Fibroblast of villous mesenchyme (primary cell): ENCODE measurements at places on chromosomes 2 and 18.

DNA sequence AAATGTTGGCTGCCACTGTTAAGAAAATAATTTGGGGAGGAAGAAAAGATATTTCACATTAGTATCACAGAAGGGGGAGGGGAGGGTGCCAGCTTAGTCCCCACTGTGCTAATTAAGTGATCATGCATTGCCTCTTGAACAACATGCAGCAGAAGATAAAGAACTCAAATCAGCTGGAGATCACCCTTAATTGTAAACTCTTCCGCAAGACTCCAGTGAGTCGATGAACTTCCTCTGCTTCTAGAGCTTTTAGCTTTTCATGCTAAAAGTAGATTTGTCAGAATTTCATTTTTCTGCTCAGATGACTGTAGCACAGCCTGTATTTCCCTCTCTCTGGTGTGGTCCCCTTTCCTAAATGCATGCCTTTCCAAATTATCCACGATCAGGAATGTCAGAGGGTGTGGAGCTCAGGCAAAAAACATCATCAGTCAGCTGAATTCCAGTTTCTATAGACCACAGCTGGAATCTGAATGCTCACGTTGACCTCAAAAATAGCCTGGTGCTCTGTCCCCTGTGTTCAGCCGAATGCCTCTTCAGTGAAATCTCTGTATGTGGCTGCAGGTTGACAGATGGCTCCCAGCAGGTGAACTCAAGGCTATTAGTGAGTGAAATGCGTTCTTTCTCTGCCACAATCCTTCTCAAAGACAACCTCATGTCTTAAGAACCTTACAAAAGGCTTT is 156.8 kb upstream of the UNC80 start:
- DNase-seq, result no peak

DNA sequence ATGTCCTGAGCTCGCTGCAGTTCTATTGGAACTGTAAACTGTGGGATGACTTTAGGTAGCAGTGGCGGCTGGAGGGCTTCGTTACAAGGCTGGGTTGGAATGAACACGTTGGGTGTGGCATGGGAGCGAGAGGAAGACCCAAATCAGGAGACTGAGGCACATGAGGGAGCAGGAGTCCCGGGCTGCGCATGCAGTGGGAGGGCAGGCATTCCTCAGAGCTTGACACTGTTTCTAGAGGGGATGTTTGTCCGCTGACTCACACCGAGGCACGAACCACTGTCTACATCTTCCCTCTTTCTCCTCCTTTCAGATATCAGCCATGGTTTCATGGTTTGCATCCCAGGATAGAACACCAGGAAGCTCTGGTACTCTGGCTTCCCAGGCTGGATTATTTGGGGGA is 40.6 kb upstream of the LAMA1 start:
- peak; percentile 53 for DNase-seq

- DNase-seq, result no peak
Observed at GRCh38 chr2:14749884-14750283, 117.4 kb downstream of the LRATD1 start.

- peak; percentile 56 for DNase-seq
Observed at GRCh38 chr2:234606896-234607295, 110.0 kb upstream of the ARL4C start.

DNA sequence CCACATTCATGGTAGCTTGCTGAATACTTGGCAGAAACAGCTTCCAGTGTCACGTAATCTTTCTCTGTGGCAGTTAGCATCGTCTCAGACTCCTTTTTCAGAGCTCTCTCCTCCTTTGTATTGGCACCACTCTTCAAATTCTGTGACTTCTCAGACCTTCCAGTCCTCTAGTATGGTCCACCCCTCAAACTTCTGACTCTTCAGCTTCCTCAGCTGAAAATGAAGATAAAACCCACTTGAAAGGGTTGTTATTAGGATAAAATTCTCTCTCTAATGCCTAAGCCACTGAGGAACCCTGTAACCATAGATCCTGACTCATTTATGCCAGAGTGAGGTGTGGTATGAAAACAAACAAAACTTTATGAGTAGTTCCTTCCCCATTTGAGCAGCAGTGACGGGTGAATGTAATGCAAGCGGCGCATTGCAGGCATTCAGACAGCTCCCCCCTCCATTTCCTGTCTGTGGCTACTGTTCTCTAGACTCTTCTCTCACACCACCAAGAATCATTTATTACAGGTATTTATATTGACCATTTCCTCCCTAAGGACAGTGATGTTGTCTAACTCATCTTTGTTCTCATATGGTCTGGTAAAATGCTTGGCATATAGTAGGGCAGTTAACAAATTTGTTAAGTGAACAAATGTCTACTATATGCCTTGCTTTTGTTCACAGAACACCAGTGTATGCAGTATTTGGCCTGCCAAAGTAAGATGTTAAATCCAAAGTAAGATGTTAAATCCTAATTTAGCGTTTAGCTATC is 35.3 kb downstream of the GALNT1 start:
- peak; percentile 93 for DNase-seq

- DNase-seq, result no peak
Observed at GRCh38 chr18:26654616-26655524, 106.5 kb upstream of the KCTD1 start.

- DNase-seq, result no peak
Observed at GRCh38 chr2:16170675-16171424, 230.5 kb downstream of the MYCN start.

GRCh38 chr2:187453078-187453641 is 5.1 kb upstream of the CALCRL start:
- DNase-seq, result peak; percentile 38

- peak; percentile 36 for DNase-seq
Observed at GRCh38 chr2:164984428-164984827, 29.1 kb upstream of the SLC38A11 start.

- DNase-seq, result no peak
Observed at GRCh38 chr2:239167011-239167673, 233.7 kb downstream of the HDAC4 start.

DNA sequence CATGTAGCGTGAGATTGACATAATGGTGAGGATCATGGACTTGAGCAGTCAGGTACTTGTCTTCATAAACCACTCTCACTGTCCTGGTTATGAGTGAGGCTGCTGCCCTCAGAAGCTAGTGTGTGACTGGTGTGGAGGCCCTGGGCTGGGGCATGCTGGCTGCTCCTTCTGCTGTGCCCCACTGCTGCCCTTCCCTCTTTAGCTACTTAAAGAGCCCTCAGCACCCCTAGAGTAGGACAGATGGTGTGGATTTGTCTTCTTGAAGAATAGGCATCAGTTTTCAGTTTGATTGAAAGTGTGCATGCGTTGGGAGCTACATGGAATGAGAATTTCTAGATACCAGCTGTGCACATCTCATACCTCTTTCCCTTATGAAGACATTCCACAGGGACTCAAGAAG is 15.4 kb downstream of the CPLX4 start:
- DNase-seq, result no peak
